Mesendoderm (in vitro differentiated cells): ENCODE measurements at places on chromosomes 11 and 22.
A peak's percentile ranks its signal among the peaks of the same experiment; 100 is the strongest.

DNA sequence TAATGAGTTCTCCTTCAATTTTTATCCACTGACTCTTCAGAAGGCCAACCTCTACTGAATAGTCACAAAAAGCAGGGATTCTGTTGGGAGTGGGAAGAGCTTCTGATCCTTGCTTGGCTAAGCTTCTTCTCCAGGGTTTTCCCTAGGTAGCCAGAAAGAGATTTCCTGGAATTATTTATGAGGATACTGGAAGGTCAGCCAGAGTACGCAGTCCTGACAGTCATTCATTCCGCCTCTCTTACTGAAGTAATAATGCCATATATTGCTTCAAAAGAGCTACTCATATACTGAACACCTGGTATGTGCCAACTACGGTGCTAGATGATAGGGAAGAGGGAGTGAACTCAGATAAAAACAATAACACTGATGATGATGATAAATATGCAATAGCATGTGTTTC lies 116.1 kb downstream of the CCDC34 start:
- DNase-seq, result no peak

GRCh38 chr11:73085189-73085875 lies 56.8 kb downstream of the FCHSD2 start:
- DNase-seq, result peak; percentile 11

DNA sequence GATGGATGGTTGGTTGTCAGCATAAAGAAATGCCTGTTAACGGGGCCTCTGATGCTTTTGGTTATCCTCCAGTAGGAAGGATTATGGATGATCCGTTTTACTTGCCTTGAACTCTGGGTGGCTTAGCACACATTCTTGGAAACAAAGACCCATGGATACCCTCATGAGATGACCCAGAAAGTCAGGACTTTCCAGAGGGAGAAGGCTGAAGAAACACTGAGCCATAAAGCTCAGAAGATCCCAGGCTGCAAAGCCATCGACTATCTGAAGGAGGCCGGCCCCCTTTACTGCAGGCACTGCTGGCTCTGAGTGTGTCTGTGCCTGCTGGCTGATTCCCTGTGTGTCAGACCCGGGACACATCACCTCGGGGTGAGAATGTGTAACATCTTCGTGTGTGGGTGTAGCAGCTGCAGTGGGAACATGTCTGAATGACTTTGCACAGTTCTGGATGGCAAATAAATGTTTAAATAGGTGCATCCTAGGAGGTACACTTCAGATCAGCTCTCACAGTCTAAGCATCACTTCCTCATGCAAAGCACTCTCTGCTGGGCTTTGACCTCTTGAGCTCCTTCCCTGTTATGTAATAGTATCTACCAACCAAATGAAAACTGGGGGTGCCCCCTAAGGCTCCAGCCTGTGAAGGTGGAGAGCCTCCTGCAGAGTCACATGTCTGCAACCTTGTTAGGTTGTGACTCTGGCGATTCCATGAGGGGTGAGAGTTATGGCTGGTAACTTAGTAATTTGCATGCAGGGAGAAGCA lies 1084.9 kb downstream of the TBC1D22A start:
- no peak for DNase-seq

DNA sequence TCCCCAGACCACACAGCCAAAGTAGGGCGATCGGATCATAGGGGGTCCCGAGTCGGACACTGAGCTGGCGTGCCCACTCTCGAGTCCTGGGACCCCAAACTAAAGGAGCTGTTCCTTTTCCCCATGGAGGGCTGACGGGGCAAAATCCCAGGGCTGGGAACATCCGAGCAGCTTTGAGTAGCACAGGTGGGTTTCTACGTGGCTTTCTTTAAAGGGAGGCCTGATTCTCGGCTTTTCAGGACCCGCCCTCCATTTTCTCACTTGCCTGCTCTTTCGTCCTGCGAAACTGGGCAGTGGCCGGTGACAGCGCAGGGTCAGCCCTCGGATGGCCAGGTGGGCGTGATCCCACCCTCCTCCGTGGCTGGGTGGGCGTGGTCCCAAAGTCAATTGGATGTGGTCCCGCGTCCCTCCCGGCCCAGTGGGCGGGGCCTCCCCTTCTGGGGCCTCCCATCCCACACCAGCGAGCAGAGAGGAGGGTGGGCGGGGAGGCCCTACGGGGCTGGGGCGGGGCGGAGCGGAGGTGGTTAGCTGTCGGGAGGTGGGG lies 17.5 kb upstream of the TXNRD2 start:
- DNase-seq, result peak; percentile 98

DNA sequence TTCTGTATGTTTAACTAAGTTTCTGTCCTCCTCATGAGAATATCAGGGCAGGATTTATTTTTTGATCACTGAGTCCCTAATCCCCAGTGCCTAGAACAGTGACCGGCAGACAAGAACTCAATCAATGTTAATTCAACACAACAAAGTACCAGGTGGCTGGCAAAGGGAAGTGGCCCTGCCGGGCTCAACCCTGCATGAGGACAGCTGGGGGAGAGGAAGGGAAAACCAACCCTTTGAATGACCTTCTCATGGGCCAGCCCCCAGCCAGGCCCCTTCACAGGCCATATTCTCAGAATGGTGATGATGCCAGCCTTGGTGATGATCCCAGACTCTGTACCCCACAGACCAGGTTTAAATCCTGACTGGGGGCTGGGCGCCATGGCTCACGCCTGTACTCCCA lies 1.4 kb upstream of the MFNG start:
- DNase-seq, result no peak

GRCh38 chr11:126328444-126328843 lies 24.6 kb downstream of the DCPS start:
- no peak for DNase-seq

- DNase-seq, result no peak
Observed at GRCh38 chr11:82195283-82195682, 538.4 kb downstream of the FAM181B start.

DNA sequence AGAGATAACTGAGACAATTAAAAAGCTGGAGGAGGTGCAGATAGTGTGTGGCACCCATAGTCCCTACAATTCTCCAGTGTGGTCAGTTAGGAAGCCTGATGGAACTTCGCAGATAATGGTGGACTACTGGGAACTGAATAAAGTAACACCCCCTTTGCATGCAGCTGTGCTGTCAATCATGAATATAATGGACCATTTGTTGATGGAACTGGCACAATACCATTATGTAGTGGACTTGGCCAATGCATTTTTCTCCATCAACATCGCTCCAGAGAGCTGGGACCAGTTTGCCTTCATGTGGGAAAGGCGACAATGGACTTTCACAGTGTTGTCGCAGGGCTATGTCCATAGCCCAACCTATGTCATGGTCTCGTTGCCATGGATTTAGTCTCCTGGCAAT lies 324.2 kb downstream of the TMEM135 start:
- no peak for DNase-seq

GRCh38 chr22:36212901-36213300 lies 11.3 kb upstream of the APOL4 start:
- no peak for DNase-seq

- DNase-seq, result no peak
Observed at GRCh38 chr11:1557051-1557884, 14.8 kb downstream of the DUSP8 start.

DNA sequence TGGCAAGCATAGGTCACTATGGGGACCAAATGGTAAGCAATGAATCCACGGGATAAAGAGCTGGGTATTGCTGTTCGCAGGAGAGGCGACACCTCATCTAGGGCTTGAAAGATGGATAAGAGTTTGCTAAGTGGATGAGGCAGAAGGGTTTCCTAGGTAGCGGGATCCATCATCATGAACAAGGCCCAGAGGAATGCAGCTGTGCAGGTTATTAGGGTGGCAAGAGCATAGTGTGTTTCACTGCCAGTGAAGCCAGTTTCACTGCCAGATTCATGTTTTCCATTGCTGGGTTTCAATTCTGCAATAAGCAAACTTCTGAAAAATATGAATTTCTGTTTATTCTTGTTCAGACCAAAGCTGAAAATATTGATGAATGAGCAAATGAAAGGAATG lies 27.2 kb downstream of the WEE1 start:
- peak; percentile 80 for DNase-seq

GRCh38 chr11:64396079-64396591 lies 37.2 kb downstream of the RPS6KA4 start:
- DNase-seq, result peak; percentile 93

DNA sequence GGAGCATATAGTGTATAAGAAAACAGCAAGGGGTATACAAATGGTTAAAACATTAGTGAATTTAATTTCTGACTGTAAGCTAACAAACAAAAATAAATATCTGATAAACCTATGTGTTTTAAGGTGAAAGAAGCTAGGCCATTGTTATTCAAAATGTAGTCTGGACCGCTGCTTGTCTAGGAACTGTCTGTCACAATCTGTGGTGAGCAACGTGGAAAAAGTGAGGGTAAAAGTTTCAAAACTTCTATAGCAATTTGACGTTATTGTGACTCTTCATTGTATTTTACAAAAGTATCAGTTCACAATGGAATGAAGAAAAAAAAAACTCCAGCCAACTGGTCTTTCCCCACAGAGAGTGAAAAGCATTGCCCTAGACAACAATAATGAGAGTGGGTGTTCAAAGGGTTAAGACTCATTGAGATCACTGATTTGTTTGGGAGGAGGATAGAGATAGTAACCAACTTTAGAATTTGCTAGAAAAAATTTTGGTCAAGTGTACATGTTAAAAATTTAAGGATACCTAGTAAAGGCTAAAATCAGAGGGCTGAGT lies 79.1 kb downstream of the UVRAG start:
- DNase-seq, result no peak

- no peak for DNase-seq
Observed at GRCh38 chr11:96095884-96096303, 172.0 kb upstream of the MTMR2 start.

- peak; percentile 95 for DNase-seq
Observed at GRCh38 chr11:12723421-12724300, 49.4 kb downstream of the TEAD1 start.

DNA sequence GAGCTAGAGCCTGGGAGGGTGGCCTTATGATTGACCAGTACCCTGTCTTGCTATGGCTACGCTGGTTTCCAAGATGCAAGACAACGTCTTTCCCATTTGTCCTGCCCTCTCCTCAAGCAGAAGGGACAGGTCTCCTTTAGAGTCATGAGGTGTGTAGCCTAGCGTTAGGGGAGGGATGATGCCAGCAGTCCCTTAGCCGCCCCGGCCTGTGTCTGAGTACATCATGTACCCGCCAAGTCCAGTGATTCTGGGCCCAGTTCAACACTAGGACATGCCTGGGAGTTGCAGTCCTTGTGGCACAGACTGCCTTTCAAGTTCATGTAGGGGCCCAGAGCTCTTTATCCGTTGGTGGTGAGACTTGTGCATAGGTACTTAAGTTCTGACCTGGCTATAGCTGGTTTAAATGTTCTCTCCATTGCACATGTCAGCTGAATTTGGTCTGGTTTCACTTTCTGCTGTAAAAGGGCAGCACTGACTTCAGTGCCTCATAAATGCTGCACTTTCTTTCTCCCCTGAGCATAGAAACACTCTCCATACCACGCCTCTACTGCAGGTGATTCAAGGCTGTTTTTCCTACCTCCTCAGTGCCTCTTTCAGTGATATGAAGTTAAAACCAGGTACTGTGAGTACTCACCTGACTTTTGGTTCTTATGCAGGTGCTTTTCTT lies 151.1 kb downstream of the METTL15 start:
- DNase-seq, result no peak

DNA sequence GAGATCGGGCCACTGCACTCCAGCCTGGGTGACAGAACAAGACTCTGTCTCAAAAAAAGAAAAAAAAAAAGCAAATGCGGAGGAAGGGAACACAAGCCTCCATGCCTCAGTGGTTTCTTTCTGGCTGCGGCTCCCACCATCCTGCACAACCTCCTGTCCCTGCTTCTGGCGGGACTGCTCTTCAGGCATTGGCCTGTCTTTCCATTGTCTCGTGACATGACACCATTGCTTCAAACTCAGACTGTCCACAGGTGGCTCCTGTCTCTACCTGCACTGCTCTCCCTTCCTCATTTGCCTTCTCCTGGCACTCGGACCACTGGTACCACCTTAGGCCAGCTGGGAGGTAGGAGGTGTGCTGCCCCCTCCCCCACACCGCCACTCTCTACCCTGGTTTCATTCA lies 10.6 kb upstream of the PPM1F start:
- no peak for DNase-seq

- no peak for DNase-seq
Observed at GRCh38 chr11:59423835-59424234, 2.4 kb downstream of the OR5A2 start.

GRCh38 chr11:27331981-27332380 lies 31.0 kb downstream of the CCDC34 start:
- peak; percentile 83 for DNase-seq

- DNase-seq, result no peak
Observed at GRCh38 chr11:93517041-93517440, 26.1 kb downstream of the SMCO4 start.

GRCh38 chr11:128300785-128301184 lies 286.6 kb downstream of the ETS1 start:
- no peak for DNase-seq

GRCh38 chr11:27329867-27330632 lies 33.0 kb downstream of the CCDC34 start:
- no peak for DNase-seq

DNA sequence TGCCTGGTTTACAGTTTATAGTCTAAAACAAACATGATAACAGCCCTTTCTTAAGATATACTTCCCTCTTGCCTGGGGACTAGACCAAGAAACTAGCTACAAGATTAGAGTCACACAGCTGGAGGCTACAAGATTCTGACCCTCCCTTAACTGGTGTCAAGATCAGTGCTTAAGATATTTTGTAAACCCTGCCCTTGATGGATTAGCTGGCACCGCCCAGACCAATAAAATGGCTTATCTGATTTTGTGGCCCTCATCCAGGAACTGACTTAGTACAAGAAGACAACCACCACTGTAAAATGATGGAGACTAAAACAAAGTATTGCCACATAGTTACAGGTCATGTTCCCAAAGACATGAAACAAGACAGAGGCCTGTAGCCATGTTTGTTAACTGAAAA lies 53.4 kb downstream of the FAM181B start:
- peak; percentile 65 for DNase-seq

DNA sequence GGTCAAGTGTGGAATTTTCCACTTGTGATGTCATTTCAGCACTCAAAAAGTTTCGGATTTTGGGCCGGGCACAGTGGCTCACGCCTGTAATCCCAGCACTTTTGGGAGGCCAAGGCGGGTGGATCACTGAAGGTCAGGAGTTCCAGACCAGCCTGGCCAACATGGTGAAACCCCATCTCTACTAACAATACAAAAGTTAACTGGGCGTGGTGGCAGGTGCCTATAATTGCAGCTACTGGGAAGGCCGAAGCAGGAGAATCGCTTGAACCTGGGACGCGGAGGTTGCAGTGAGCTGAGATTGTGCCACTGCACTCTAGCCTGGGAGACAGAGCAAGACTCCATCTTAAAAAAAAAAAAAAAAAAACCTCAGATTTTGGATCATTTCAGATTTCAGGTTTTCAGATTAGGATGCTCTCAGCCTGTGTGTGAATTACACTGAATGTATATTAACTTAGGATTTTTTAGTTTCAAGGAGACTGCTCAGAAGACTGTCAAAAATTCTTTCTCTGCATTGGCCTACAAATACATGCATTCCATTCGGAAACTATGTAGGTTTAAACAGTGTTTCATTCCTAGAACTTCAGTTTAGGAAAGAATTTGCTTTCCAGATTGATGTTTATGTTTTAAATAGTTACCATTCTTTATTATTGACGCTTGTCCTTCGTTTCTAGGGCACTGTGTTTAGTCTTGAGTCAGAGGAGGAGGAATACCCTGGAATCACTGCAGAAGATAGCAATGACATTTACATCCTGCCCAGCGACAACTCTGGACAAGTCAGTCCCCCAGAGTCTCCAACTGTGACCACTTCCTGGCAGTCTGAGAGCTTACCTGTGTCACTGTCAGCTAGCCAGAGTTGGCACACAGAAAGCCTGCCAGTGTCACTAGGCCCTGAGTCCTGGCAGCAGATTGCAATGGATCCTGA lies 48.0 kb downstream of the BID start:
- no peak for DNase-seq
